OCI-LY7 (cell line): ENCODE measurements at places on chromosomes 4 and X.
A peak's percentile ranks its signal among the peaks of the same experiment; 100 is the strongest.

DNA sequence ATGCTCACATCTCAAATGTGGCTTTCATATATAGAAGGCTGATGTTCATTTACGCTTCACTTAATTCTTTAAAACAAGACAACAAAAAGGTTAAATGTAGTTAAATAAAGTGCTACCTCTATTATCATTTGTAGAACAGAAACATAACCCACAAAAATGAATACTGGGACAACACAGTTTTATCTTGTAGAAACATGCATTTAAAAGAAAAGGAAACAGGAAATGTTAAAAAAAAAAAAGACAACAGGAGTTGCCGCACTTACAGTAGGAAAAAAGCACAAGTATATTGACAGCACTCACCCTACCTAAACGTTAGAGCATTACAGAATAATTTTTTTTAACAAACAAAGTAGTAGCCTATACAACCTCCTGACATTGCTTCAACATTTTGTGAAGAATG, 4.8 kb downstream of the THOC2 start:
- no peak for DNase-seq

DNA sequence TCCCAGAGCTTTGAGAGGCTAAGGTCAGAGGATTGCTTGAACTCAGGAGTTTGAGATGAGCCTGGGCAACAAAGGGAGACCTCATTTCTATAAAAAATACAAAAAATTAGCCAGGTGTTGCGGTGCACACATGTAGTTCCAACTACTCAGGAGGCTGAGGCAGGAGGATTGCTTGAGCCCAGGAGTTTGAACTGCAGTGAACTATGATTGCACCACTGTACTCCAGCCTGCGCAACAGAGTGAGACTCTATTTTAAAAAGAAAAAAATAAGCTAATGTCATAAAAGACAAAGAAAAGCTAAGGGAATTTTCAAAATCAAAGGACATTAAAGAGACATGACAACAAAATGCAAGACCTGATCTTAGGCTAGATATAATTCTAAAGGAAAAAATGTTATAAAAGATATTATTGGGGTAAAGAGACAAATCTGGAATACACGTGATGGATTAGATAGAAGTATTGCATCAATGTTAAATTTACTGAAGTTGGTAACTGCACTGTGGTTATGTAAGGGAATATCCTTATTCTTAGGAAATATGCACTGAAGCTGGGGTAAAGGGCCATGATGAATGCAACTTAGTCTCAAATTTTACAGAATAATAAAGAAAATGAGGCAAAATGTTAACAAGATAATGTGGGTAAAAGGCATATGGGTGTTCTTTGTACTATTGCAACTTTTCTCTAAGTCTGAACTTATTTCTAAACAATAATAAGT, 75.2 kb downstream of the SPRY1 start:
- DNase-seq: no peak

DNA sequence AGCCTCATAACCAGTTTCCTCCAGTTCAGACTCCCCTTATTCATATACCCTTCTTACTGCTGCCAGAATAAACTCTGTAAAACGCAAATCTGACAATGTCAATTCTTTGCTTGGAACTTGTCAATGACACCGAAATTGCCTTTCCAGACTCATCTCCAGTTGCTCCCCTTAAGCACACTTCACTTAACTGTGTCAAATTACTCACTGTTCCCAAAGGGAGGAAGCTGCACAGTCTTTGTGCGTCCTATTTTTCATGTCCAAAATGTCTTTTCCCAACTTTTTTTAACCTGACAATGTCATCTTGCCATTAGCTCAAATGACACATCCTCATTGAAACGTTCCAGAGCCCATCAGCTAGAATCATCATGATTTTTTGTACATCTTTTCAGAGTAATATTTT, 867.3 kb downstream of the RPA4 start:
- DNase-seq: no peak

- no peak for DNase-seq
Observed at GRCh38 chr4:94582517-94582916, 130.8 kb downstream of the PDLIM5 start.

- DNase-seq: no peak
Observed at GRCh38 chrX:63354484-63354883, 3.4 kb upstream of the SPIN4 start.

- DNase-seq: no peak
Observed at GRCh38 chrX:115689931-115690330, 129.0 kb downstream of the PLS3 start.

- no peak for DNase-seq
Observed at GRCh38 chr4:130995988-130996387, 1900.0 kb downstream of the C4orf33 start.

DNA sequence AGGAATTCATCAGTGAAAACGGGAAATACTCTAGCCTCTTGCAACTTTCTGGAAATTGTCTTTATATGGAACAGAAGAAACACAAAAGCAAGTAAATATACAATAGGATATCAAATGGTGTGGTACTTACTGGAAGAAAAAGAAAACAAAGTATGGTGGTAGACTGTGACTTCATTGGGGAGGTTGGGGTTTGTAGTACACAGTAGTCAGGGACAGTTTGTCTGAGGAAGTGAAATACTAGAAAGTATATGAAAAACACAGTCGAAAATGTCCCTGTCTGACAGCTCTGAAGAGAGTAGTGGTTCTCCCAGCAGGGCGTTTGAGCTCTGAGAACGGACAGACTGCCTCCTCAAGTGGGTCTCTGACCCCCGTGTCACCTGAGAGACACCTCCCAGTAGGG, 390.0 kb upstream of the NWD2 start:
- no peak for DNase-seq

- no peak for DNase-seq
Observed at GRCh38 chrX:100659431-100660137, 15.6 kb downstream of the SRPX2 start.

DNA sequence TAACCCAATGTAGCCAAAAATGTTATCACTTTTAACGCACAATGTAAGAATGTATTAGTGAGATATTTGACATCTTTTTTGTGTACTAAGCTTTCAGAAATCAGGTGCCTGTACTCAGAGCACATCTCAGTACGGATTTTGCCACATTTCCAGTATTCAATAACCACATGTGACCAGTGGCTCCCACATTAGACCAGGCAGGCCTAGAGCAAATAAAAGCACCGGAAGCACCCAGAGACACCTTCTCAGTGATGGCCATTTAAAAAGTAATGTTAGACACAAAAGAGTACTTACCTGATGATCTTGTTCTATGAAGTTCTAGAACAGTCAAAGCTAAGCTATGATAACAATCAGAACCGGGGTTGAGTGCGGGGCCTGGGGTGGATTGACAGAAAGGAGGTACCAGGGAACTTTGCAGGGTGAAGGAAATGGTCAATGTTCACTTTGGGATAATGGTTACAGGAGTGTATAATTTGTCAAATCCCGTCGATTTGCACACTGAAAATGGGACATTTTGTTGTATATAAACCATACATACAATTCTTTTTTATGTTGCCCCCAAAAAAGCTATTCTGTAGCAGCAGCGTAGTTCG, 1.2 kb downstream of the CTPS2 start:
- peak; percentile 43 for DNase-seq

GRCh38 chr4:187304133-187304532, 580.5 kb upstream of the FAT1 start:
- no peak for DNase-seq

DNA sequence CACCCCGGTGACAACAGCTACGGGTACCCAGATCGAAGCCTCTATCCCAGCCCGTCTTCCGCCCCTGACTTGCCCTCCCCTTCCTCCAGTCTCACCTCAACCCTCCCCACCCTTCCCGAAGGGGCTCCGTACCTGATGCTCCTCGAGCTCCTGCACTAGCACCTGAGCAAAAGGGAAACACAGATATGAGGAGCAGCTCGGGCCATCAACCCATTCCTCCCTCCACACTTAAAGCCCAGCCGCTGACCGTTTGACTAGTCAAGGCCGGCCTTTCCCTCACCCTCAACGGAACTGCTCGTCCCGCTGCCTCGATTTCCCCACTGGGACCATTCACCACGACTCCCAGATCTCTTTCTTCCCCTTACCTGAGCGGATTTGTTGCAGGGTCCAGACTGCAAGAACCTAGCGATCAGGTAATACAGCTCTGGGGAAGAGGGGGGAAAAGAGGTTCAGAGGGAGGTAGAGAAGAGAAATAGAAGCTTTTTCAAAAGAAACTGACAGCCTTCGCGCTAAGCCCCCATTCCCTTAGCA, 731 bp downstream of the BRWD3 start:
- peak; percentile 43 for DNase-seq

DNA sequence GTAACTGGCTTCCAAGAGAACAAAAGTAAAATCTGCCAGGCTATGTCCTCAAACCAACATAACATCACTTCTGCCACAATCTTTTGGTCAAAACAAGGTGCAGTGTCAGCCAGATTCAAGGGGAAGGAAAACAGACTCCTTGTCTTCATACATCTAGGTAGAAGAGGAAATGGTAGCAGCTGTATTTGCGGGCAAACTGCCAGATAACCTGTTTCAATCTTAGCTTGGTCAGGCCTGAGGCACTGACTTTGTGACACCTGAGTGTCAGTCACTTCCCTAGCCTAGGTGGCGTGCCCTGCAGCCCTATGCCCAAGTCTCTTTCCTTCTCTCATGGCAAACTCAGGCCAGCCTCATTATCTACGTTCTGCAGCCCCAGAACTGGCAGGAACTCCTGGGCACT, 146.2 kb upstream of the JADE1 start:
- DNase-seq: peak; percentile 82

- DNase-seq: no peak
Observed at GRCh38 chr4:166078383-166078782, 205.3 kb downstream of the TLL1 start.

DNA sequence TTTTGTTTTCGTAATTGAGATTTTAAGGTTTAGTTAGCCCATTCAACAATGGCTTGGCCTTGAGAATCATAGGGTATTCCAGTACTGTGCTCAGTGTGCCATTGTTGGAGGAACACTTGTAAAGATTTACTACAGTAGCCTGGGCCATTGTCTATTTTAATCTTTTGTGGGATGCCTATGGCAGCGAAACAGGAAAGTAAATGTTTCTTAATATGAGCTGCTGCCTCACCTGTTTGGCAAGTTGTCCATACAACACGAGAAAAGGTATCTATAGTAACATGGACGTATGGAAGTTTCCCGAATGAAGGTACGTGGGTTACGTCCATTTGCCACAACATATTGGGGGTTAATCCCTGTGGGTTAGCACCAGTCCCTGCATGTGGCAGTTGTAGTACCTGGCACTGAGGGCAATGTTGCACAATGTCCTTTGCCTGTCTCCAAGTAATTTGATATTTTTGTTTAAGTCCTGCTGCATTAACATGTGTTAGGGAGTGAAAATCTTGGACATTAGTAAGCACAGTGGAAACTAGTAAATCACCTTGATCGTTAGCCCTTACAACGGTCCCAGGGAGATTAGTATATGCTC, 38.6 kb upstream of the AADAT start:
- DNase-seq: no peak

DNA sequence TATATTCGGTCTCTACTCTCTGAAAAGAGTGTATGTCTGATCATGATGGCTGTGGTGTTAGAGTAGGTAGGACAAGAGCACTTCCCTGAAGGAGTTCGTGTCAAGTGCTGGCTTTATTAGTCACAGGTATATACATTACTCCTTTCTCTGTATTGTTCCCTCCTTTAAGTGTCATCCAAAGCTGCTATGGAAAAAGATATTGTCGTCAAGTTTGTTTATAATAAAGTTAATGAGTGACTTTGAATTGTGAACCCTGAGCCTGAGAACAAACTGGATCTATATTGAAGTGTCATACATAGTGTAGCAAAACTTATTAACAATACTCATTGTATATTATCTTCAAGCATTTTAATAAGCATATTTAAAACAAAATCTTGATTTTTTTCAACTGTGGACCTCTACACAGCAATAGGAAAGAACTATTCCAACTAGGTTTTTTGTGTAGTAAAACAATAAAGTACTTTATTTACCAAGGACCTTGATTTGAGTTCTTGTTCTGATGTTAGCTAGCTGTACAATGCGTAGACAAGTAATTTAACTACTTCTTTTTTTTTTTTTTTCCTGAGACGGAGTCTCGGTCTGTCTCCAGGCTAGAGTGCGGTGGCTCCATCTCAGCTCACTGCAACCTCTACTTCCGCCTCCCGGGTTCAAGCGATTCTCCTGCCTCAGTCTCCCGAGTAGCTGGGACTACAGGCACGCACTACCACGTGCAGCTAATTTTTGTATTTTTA, 177.7 kb downstream of the RAPGEF2 start:
- no peak for DNase-seq

- DNase-seq: no peak
Observed at GRCh38 chr4:41427306-41427882, 110.6 kb upstream of the LIMCH1 start.

DNA sequence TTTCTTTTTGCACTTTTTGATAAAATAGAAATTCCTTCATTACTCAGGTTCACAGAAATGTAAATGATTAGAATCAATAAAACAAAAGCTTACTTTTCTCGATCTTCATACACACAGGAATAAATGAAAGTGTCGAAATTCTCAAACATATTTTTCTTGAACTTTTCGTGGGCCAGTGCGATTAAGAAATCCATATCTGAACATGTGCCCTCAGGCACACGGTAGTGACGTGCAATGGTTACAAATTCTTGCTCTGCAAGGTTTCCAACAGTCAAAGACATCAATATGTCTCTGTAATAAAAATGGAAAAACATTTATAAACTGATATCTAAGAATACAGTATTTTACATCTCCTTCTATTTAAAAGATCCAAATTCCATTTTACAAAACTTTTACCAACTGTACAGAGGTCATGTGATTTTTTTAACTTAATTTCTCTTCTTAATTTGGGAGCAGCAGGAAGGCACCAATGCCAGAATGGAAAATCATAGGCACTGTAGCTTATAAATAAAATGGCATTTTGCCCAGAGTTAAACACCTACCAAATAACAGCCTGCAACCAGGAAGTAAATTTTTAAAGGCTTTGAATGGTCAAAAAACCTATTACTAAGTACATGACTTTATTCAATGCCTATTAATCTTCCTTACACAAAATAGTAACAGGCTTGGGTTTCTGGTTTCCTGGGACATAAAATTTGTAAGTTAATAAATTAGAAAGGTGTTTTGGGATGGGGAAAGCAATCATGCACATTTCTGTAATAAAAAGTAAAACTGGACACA, 165.0 kb downstream of the EFHC2 start:
- DNase-seq: no peak

DNA sequence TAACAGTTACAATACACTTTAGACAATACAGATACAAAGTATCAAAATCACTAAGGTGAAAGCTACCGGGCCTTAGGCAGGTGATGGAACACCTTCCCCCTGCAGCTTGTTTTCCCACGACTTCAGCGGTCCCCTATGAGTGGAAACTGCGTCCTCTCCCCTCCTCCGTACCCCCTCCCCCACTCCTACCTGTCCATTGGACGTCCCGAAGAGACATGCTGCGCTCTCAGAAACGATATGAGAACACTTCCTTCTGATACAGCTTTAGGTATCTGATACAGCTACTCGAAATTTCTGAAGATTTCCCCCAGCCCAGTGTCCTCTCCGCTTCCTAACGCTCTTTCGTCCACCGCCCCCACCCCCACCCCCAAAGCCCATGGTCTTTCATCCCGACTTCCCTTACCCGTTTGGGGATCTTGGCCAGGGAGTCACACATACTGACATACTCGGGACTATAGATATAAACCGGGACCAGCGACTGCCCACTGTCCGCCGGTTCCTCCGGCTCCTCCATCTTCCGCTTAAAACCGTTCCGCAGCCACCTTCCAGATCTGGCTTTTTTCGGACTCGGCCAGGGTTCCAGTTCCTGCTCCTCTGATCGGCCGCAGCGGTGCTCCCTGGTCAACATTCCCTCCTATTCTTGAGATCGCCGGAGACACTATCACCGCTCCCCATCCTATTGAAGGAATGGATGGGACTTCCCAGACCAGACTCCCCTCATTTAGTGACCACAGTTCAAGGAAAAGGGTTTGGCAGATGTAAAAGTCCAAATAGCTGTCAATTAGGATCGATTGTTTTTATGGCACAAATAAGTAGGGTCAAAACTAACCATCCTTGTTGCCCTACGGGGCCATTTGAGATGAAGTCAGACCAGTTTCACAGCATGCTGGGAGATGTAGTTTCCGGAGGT, at the start of gene HDAC8:
Gene HDAC8 (minus strand): TSS at position 596 of the 910 bp plus-strand sequence. CDS start 82 bp downstream, at position 514.
- peak; percentile 79 for DNase-seq
